ENCODE measurements at places on chromosomes 5 and 9.

DNA sequence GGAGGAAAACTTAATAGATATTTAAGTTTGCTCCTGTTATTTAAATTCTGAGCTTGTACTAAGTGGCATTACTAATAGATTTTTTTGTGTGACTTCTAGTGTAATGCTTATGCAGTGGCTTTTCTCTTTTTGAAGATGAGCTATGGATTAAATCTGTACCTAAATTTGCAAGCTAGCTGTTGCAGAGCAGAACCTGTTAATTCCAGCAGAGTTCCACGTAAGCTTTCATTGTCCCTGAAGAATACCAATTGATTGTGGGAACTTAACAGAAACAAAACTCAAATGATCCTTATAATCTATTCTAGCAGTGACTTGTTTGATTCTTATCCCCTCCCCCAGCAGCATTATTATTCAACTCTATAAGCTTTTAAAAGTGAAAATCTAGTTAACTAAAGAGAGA, 51.7 kb downstream of the MAN2A1 start:
- DNase-seq: no peak

DNA sequence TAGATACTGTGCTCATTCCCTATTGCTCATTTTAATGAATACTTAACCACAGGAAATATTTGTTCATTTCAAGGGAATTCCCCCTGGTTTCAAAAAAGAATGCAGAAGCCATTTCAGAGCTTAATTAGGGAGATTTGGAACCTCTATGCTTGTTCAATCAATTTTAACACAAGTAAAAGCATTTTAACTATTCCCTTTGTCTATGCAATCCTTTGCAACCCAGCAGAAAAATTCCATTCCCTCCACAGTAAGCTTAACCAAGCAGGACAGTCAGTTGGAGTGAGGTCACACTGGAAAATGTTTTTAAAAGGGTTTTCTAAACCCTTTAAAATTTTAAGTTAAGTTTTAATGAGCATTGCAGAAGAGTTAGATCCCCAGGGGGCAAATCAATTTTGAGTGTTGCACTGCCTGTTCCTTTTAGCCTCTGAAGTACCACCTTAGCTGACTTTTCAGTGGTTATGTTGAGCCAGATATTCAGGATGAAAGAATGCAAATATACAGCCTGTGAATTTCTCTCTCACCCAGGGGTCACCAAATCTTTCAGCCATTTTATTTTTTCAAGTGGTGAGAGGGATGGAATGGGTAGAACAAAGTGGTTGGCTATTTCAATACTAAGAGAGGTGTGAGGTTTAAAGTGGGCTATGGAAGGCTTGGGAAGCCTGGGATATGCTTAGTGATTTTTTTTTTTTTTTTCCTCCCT, 356.2 kb upstream of the NUDT12 start:
- DNase-seq: peak; percentile 90

- no peak for DNase-seq
Observed at GRCh38 chr5:65084795-65085515, 316.2 kb downstream of the CWC27 start.

DNA sequence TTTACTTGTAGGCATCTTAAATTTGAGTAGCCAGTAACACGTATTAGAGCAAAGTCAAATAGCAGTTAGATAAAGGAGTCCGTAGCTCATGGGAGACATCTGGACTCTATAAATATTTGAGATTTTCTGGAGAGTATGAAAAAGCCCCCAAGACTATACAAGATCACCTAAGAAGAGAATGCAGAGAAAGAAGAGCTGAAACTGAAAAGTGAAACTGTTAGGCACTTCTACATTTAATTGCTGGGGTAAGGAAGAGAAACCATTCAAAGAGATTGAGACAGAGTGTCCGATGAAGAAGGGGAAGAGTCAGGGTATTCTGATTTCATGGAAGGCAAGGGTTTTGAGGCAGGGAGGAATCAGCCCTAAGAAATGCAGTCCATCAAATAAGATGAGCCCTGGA, 2372.1 kb downstream of the MAT2B start:
- no peak for DNase-seq

GRCh38 chr5:107542831-107543231, 127.9 kb downstream of the EFNA5 start:
- DNase-seq: no peak

GRCh38 chr9:129330711-129331492, 152.8 kb upstream of the IER5L start:
- DNase-seq: no peak

All from fibroblast of skin of left biceps (primary cell).